ENCODE measurements at places on chromosomes 2 and 18. TPM values are rescaled to one million over a fixed set of nuclear protein-coding genes. Genes with fewer than 3 reads are reported as not detected.

The NTSR2 gene
- not detected for total RNA-seq

The MZT2A gene
- total RNA-seq = 107 TPM

The RNU2-63P gene
- total RNA-seq = 16.7 TPM

The ARHGEF4 gene
- not detected for total RNA-seq

The ANKRD29 gene
- 0.20 TPM for total RNA-seq

The ANKRD23 gene
- total RNA-seq = 18.4 TPM

The BOLL gene
- total RNA-seq = not detected

The NEDD4L gene
- total RNA-seq = 4.3 TPM

The EMILIN2 gene
- 25.3 TPM for total RNA-seq

The TRIB2 gene
- total RNA-seq = 38.1 TPM

The RUFY4 gene
- 3.3 TPM for total RNA-seq

The MYCN gene
- total RNA-seq = not detected

The FBLN7 gene
- 14.7 TPM for total RNA-seq

The TXNDC9 gene
- 33.2 TPM for total RNA-seq

The FAM161A gene
- total RNA-seq = 2.5 TPM

The GPR35 gene
- 13.5 TPM for total RNA-seq

The DPYSL5 gene
- 0.10 TPM for total RNA-seq

The LOXHD1 gene
- 0.05 TPM for total RNA-seq

The FEV gene
- not detected for total RNA-seq

The MAB21L4 gene
- total RNA-seq = not detected

The CCDC121 gene
- total RNA-seq = 1.0 TPM
